Ureter (tissue), 1 donor: ENCODE measurements at places on chromosomes 7 and 10. TPM values are rescaled to one million over a fixed set of nuclear protein-coding genes. Genes with fewer than 3 reads are reported as not detected.

The AOAH gene
- 12.3 TPM for total RNA-seq

The CPN1 gene
- not detected for total RNA-seq

The EPHA1 gene
- total RNA-seq, result 24.9 TPM

The TAS2R4 gene
- 4.7 TPM for total RNA-seq

The HMX3 gene
- not detected for total RNA-seq

The APBB1IP gene
- 8.0 TPM for total RNA-seq

The TAC1 gene
- total RNA-seq, result 3.0 TPM

The LRRD1 gene
- not detected for total RNA-seq
